ENCODE measurements at places on chromosomes 12 and 14.
A peak's percentile ranks its signal among the peaks of the same experiment; 100 is the strongest.

DNA sequence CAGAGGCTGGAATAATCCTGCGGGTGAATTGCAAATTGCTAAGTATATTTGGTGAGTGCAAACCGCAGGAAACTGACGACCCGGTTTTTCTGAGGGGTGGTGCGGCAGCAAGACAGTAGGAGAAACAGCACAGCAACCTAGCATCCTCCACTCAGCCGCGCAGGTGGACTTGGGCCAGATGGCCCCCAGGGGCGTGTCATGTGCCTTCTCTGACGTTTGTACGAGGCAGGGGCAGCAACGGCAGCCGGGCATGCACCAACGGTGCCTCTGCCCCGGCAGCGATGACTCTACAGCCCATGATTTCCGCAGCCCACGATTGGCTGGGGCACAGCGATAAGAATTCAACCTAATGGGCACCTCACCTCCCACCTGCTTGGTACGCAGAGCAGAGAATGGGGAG, 11.1 kb upstream of the CLEC2A start:
- no peak for DNase-seq

- no peak for DNase-seq
Observed at GRCh38 chr14:87255058-87255457, 737.9 kb downstream of the GALC start.

GRCh38 chr12:104413330-104413729, 43.4 kb upstream of the CHST11 start:
- no peak for DNase-seq

GRCh38 chr14:91277546-91278382, 33.3 kb upstream of the GPR68 start:
- no peak for DNase-seq

- no peak for DNase-seq
Observed at GRCh38 chr14:76564471-76565422, 188.8 kb downstream of the ESRRB start.

DNA sequence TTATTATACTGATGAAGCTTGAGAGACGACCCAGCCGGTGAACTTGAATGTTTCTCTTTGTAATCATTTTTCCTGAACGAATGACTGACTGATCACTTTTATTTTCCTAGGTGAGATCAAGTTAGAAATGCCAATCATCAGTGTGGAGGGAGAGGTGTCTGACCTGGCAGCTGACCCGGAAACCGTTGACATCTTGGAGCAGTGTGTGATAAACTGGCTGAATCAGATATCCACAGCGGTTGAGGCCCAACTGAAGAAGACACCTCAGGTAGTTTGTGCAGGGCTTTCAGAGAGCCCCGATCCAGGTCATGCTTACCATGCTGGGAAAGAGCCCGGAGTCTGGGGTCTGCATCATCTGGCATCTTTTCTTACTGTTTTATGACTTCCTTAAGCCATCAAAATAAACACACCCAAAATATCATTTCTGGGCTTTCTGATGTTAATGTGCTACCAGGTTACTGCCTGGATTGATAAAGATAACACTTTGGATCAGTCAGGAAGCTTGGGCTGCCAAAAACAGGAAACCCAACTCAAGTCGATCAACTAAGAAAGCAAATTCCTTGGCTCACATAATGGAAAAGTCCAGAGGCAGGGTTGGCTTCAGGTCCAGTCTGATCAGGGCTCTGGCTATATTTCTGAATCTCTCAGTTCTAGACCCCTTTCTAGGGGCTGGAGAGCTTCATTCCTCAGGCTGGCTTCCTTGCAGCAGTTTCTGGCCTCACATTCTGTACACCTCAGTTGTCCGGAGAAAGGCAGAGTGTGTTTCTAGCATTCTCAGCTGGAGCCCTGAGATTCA, 21.1 kb downstream of the DNAH10 start:
- DNase-seq = no peak

DNA sequence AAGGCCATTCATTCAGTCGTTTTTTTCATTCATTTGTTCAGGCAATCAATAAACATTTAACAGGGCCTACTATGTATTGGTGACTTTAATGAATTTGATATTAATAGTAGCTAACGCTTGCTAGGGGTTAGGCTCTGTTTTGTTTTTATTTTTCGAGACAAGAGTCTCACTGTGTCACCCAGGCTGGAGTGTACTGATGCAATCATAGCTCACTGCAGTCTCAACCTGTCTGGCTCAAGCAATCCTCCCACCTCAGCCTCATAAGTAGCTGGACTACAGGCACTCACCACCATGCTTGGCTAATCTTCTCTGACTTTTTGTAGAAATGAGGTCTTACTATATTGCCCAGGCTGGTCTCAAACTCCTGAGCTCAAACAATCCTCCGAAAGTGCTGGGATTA, 25.6 kb upstream of the MED13L start:
- no peak for DNase-seq

GRCh38 chr14:39451811-39452210, 19.6 kb upstream of the FBXO33 start:
- DNase-seq = no peak

DNA sequence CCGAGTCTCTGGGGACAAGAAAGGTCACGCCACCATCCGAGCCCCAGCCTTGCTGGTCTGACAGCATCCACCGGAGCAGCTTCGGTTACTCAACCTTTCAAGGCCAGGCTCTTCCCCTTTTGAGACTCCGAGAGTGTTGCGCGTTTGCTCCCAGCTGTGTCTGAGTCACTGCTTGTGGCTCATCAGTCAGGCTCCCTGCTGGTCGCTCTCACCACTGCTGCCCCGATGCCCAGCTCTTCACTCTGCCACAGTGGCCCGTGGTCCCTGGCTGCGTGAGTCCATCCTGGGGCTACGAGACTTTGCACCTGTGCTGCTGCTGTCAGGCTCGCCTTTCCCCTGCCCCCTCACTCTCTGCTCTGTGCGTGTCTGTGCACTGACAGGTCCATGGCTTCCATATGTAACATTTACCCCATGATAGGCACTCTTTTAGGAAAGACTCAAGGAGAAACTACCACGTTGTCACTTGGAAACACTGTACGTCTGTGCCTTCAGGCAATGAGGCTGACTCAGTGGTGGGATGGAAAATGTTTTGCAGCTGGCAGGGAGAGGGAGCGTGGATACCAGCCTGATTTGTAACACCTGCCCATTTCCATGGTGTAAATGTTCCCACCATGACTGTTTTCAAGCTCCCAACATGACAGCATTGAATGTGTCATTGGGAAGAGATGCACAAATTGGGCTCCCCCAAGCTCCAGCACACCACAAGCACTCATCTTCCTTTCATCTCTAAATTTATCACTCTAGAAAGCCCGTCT, 350.7 kb downstream of the TMEM132D start:
- DNase-seq = no peak

DNA sequence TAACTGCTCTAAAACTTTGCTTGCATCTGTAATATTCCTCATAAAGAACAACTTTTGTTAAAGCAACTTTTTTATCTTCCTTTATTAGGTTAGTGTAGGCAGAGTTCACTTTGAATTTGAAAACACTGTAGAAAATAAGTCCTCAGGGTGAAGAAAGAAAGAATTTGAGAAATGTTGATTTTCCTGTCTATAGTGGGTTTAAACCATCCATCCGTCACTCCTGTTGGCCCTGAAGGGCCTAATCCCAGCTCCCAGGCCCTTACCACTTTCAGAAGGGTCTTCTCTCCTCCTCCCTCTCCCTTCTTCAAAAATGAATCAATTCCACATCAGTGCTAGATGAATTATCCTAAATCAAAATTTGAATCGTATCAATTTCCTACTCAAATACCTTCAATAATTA, 4.9 kb upstream of the SLC2A3 start:
- no peak for DNase-seq

- no peak for DNase-seq
Observed at GRCh38 chr12:70854138-70854537, 66.4 kb downstream of the PTPRR start.

DNA sequence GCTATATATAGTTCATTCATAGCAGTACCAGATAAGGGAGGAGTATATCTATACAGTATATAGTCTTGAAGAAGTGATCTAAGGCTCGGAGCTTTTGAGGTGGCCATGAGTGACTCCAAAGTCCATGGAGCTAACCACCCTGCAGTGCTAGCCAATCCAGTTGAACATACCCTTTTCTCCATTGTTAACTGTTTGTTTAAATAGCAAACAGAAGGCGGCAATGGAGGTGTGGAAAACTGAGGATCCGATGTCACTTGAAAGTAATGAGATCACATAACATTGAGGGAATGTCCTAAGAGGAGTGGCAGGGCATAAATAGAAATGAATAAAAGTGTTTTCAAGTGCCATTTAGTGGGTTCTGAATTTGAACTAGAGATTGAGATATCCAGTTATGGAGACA, 12.4 kb upstream of the SNAPC1 start:
- peak; percentile 71 for DNase-seq

DNA sequence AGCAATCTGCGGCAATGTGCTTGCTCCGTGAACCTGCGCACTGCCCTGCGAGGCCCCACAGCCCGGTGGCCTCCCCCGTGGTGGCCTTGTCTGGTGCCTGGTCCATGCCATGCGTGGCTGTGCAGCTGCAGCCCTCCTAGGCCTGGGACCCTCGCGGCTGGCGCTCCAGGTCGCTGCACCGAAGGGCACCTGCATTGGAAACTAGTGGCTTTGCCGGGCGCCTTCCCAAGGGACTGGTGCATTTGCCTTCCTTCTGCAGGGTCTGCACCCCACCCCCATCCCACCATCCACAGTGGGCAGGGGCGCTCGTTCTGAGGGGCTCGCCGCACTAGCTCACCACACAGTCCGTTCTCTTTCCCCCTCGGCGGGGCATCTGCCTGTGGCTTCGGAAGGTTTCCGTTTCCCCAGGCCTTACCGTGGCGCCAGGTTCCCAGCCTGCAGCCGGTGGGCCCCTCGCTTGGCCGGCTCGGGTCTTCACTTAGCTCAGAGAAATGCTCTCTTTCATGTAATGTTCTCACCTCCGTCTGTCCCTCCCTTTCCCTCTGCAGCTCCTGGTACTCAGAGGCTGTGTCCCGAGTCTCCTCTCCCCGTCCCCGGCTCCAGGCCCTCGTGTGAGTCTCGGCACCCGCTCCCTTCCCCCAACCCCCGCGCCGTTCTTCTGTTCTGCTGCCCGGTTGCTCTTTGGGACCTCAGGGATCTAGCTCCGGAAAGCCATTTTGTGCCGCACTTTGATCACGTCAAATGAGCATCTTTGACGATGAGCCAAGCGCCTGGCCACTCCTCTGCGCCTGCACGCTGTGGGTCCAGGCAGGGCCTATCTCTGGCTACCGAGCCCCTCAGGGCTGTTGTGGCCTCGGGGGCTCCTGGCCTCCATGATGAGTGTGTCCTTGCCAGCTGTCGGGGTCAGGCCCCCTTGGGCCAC, 31.9 kb downstream of the JAG2 start:
- no peak for DNase-seq

GRCh38 chr12:53467082-53467481, 15.2 kb downstream of the PCBP2 start:
- no peak for DNase-seq

DNA sequence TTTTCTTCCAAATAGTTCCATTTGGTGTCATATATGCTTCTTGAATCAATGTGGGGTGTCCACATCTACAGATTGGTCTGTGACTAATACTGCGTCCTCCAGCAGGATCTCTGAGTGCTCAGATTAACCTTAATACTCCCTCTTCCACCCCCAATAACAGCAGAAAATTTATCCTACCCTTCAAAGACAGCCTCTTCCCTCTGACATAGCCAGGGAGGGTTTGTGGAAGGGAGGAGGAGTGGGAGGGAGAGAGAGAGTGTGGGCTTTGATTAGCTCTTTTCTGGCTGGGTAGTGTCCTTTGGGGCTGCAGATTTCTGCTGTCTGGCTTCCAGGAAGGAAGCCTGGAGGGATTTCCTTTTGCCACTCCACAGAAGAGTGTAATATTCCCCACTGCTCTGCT, 220.7 kb downstream of the TTC6 start:
- no peak for DNase-seq

- DNase-seq = no peak
Observed at GRCh38 chr12:56257071-56257470, 1.1 kb downstream of the ANKRD52 start.
